CD4-positive, alpha-beta T cell treated with Interleukin-4 for 1 hour (primary cell): ENCODE measurements at places on chromosomes 3 and 15.
A peak's percentile ranks its signal among the peaks of the same experiment; 100 is the strongest.

DNA sequence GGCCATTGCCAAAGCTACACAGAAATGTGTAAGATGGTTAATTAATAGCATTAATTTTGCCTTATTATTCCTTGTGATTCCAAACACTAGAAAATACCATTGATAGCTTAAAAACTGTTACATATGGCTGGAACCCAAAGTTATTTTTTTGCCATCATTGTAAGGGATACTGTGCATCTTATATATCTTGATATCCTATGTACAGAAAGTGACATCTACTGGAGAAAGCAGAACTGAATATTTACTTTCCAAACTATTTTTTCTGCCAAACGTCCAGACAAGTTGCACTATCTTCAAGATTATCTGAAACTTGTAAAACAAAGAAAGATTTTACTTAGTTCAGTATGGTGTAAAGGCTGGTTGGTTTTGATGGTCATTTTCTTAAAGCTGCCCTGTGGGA, 33.3 kb upstream of the MEIS2 start:
- DNase-seq: no peak

DNA sequence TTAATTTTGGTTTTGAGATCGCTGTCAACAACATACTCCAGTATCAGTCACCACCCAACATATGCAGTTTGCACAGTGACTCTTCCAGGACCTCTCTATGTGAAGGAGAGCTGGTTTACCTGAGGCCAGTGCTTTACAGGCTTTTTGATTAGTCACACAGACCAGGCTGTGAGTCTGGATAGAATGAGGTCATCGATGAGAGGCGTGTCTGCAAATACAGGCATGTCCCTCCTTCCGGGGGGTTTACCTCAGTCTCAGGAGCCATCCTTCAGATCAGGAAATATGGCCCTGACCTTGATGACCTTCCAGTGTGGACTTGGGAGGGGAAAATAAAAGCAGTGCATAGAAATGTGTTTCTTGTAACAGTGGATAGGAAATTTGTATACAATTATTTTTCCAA, 46.9 kb downstream of the KBTBD12 start:
- no peak for DNase-seq

- no peak for DNase-seq
These were observed 355.0 kb downstream of the EDEM1 start for GRCh38 chr3:5542472-5542871.

DNA sequence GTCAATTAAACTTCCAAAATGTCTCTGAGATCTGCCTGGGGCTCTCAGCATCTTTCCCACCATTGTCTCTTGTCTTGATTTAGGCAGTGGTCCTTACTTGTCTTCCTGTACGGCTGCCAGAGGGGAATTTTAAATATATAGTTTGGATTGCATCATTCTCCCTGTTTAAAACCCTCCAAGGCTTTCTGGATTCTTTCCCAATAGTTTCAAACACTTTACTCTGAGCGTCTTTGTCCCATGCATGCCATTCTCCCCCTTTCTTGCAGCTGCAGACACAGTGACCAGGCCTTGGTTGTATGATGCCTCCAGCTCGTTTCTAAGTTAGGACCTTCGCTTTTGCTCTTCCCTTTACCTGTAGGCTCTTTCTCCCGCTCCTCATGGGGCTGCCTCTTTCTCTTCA, 323.3 kb upstream of the CTNNB1 start:
- no peak for DNase-seq

DNA sequence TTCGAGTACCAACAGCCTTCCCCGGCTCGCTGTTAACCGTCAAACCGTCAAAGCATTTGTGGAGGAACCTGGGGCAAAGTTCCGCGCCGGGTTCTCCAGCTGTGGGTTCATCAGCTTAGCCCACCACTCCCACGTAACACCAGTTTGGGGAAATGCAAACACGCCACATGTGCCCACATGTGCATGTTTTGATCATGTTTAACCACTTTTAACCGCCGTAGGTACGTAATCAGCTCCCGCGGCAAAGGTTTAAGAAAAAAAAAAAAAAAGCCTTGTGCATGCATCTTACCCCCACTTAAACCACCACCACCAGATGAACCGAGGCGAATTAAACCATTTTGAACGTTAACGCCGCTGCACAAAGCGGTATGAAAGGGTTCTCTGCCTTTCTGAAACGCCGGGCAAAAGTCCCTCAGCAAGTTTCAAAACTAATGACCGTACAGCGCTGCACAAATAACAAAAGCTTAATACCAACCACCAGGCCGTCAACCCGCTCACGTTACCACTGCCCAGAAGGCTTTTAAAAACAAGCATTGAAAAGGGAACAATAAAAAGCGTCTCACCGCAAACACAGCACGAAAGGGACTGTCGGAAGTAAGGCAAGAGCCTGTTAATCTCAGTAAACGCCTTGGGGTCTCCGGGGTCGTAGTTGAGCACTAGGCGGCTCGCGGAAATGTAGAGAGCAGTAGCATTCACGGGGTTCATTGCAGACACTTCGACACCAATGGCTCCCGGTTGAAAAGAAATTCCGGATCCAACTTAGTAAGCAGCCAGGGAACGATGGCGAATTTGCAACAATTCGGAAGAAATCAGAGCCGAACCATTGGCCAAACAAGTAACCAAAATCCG, 1.5 kb downstream of the MSL2 start:
- peak; percentile 78 for DNase-seq

DNA sequence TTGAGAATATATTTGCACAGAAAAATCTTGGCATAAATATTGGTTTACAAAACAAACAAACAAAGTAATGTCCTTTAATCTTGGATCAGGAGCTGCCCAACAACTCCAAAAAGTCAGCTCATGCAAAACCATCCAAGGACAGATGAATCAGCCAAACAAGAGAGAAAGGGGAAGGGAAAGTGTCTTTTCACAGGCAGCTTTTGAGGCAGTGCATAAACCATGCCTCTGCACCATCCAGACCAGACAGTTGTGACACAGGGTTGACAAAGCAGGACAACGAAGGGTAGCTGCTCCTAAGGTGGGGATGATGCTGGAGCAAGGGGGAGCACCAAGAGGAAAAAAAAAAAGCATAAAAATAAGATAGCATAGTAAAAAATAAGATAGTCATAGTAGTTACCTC, 8.7 kb downstream of the CD86 start:
- peak; percentile 16 for DNase-seq

- no peak for DNase-seq
These were observed 461 bp downstream of the PCYT1A start for GRCh38 chr3:196287090-196287439.

DNA sequence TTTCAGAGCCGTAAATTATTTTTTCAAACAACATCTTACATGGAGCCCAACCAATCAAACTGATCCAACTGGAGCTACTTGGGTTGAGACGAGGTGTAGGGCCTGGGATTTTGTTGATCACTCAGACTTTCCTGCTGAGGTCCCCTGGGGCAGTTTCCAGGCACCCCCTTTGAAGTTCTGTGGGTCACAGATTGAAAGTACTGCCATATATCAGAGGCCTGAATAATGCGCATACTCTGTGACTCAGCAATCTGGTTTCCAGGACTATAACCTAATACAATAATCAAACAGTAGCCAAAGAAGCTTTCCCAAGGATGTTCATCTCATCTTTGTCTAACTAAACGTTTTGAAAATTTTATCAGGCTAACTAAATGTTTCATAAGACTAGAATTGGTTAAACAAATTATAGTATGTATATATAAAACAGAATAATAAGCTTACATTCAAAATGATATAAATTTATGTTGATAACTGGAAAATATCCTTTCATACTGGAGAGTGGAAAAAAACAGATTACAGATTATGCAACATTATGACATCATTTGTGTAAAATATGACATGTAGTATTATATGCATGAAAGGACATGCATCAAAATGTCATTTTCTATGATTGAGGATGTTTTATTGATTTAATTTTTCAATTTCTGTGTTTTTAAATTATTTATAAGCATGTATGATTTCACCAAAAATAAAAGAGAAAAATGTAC, 617.1 kb downstream of the NTRK3 start:
- no peak for DNase-seq

GRCh38 chr3:24086617-24087404, 141.7 kb downstream of the NR1D2 start:
- DNase-seq: no peak

DNA sequence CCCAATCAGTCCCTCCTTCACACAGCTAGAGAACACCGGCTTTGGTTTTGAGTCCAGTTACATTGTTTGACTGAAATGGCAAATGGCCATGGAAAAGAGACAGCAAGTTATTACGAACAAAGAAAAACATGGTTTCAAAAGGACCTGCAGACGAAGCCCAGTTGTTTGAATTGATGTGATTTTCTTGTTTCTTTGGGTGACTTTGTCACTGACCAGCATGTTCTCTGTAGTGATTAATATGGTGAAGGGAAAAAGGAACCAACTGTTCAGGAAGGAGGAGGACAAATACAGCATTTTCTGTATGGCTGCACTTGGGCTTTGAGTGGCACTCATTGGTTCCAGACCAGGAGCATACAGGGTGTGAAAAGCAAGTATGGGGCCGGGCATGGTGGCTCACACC, 217.4 kb upstream of the TPM1 start:
- DNase-seq: no peak

DNA sequence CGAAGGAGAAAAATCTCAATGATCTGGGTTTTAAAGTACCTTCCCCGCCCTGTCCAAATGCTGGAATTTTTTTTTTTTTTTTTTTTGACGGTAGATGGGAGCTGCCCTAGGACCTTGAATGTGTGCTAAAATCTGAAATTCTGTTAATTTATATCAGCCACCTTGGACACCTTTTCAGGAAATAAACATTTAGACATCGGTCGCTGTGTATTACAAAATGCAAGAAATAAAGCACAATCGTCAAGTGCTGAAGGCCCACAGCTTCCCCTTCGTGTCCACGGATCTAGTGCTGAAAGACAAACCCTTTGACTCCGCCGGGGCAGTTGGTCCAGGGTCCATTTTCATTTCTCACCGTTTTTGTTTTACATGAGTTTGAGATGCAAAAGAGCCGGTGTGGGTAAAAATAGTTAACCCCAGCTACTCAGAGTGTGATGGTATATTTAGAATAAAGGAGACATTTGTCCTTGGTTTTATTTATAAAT, 90.2 kb upstream of the CHD2 start:
- peak; percentile 54 for DNase-seq

DNA sequence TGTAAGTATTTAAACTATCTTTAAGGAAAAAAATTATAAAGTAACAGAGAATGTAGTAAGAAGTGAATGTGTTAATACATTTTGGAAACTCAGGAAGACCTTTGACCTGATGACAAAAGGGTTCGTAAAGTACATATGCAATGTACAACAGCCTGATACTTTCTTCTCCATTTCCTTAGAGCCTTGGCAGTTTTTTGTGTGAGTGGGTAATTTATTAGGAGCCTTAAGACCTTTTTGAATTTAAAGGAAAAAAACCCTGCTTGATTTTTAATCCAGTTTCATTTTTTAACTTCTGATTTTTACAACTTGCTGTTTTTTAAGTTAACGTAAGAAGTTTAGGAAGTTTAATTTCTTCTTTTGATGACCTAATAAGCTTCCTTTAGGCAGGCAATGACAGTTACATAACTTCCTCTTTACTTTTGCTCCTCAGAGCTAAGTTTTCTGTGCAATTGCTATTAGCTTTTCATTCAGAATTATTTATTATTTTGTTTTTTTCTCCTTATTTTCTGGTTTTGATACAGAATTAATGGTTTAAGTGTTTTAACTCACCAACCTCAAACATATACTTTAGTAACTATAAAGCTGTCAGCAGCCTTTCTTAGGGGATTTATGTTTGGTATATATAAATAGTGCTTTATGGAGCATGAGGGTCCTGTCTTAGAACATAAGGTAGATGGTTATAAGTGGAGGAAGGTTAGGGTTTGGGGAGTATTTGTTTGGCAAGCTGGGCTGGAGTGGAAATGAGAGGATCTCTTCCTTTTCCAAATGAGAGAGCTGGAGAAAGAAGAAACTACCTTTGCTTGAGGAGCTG, 35.2 kb downstream of the ARMC8 start:
- DNase-seq: no peak
